Stimulated activated CD8-positive, alpha-beta memory T cell treated with anti-CD3 and anti-CD28 coated beads, Interleukin-12 subunit alpha, Interleukin-12 subunit beta, amount 100 ng/mL, for 1 hour (primary cell): ENCODE measurements at places on chromosomes 7 and 10.

DNA sequence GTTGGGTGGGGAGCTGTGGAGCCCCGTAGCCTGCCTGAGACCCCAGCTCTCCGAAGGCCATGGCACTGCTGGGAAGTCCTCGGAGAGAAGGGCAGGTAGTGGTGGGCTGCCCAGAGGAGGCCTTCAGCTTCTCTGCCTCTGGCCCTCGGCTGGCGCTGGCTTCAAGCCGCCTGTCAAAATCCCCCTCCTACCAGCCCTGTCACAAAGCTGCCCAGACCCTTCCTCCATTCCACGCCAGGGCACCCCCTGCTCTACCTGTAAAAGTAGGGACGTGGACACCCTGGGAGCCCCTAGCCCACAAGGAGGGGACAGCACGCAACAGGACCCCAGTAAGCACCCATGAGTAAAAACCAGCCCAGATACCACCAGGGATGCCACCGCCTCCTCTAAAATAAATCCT, 31.6 kb downstream of the MAD1L1 start:
- DNase-seq: no peak

DNA sequence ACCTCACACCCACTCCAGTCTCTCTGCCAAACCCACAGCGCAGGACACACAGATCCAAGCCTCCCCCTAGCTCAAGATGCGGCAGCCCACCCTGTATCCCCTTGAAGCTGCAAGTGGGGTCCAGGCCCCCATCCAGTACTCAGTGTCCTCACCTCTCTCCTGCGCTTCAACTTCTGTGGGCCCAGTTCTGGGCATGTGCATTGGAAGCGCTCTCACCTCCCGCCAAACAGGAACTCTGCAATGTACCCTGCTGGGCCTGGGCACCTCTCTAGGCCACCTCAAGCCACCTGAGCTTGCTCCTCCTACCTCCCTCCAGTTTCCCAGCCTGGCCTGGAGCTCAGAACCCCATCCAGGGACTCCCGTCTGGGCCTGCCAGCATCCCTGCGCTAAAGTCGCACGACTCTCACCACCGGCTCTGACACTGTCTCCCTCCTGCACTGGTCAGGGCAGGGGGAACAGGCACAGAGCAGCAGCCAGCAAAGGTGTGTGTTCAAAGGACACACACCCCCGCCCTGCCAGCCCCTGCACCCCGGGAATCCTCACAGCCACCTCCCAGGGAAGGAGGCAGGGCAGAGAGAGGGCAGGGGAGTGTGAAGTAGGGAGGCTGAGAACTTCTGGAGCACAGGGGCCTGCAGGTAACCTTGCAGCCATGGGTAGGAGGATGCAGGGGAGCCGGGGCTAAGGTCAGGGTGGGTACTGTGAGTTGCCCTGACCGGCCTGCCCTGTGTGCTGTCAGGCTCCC, 51.7 kb upstream of the MSMB start:
- no peak for DNase-seq

DNA sequence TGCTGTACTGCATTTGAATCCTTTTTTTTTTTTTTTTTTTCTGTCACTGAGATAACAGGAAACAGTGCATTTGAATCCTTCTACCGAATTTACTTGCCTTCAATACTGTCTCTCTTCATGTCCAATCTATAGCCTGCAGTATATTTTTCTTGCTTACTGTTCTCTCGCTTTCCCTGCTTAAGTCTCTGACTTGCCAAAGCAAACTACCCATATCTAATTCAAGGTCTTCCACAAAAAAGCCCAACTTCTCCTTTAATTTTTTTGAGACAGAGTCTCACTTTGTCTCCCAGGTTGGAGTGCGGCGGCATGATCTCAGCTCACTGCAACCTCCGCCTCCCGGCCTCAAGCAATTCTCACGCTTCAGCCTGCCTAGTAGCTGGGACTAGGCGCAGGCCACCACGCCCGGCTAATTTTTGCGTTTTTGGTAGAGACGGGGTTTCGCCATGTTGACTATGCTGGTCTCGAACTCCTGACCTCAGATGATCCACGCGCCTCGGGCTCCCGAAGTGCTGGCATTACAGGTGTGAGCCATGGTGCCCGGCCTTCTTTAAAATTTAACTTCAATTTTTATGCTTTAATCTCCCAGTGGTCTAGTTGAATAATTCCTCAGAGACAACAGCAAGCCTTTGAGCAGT, 882 bp downstream of the PDCD11 start:
- DNase-seq: no peak

- no peak for DNase-seq
Measured at GRCh38 chr10:58189269-58189668, 78.4 kb downstream of the IPMK start.

DNA sequence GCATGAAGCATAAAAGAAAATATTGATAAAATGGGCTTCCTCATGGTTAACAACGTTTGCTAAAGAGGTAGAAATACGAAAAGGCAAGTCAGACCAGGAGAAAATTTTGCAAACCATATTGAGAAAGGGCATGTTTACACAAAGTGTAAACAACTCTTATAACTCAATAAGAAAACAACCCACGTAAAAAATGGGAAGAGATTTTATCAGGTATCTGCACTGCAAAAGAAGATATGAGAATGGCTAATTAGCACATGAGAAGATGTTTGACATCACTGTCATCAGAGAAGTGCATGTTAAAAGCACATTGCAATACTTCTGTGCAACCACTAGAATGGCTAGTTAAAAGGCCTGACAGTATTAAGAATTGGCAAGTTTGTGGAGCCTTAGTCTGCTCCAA, 99.5 kb downstream of the VPS50 start:
- no peak for DNase-seq

GRCh38 chr7:30222515-30223215, 61.7 kb upstream of the ZNRF2 start:
- DNase-seq: no peak

DNA sequence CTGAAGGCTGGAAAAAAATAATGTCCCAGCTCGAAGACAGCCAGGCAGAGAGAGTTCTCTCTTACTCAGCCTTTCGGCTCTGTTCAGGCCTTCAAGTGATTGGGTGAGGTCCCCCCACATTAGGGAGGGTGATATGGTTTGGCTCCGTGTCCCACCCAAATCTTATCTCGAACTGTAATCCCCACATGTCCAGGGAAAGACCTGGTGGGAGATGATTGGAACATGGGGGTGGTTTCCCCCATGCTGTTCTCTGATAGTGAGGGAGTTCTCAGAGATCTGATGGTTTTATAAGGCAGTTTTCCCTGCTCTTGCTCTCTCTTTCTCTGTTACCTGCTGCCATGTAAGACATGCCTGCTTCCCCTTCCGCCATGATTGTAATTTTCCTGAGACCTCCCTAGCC, 36.6 kb upstream of the LEP start:
- DNase-seq: no peak

- DNase-seq: no peak
Measured at GRCh38 chr7:44548893-44549292, 7.8 kb upstream of the NPC1L1 start.

GRCh38 chr10:65550761-65551160, 1375.1 kb upstream of the LRRTM3 start:
- DNase-seq: no peak

DNA sequence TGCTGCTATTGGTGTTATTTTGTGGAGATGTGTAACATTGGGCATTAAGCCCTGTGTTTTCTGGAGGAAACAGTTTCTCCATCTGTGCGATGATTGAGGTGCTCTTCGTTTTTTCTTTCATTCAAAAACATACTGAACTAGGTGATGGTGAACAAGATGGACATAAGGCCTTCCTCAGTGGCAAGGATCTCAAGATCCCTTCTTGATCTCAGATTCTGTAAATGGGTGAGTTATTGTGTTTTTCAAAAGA, 759 bp upstream of the ELAPOR2 start:
- no peak for DNase-seq

- DNase-seq: no peak
Measured at GRCh38 chr10:70135046-70135445, 2.4 kb upstream of the AIFM2 start.

- no peak for DNase-seq
Measured at GRCh38 chr7:116843378-116843777, 19.0 kb upstream of the CAPZA2 start.

DNA sequence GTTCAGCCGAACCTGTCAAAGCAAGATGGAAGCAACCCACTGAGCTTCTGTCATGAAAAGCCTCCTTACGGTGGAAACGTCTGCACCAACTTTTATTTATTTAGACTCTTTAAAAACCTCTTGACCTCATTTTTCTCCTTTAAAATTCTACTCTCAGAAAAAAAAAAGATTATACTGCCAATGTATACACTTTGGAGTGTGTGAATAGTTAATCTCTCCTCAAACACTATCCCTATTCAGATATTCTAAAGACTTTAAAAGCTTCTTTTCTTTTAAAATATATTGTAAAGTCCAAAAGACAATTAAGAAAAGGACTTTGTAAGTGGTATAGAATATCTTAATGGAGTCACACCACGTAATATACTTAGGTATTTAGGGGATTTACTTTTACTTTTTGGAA, 335.2 kb upstream of the SEMA3D start:
- no peak for DNase-seq

DNA sequence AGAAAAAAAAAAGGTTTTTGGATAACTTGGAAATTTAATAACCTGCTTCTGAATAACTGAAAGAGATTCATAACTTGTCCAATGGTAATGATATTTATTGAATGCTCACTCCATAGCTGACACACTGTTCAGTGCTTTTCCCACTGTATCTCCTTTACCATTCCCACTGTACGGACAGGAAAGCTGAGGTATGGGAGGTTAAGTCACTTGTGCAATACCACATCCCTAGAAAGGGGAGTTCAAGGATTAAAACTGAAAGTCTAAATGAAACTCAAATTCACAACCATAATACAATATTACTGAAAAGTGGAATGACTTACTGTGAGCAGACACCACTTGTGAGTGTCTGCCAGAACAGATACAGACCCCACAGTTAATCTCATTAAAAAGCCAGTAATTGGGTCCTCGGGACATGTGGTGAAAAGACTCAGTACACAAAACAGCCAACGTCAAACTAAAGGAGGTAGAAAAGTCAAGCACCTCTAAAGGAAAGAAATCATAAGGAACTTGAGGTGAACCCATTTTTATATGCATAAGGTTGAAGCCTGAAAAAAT, 13.8 kb upstream of the RHOBTB1 start:
- DNase-seq: no peak

- no peak for DNase-seq
Measured at GRCh38 chr7:99497766-99498545, 2.1 kb downstream of the ZNF394 start.

DNA sequence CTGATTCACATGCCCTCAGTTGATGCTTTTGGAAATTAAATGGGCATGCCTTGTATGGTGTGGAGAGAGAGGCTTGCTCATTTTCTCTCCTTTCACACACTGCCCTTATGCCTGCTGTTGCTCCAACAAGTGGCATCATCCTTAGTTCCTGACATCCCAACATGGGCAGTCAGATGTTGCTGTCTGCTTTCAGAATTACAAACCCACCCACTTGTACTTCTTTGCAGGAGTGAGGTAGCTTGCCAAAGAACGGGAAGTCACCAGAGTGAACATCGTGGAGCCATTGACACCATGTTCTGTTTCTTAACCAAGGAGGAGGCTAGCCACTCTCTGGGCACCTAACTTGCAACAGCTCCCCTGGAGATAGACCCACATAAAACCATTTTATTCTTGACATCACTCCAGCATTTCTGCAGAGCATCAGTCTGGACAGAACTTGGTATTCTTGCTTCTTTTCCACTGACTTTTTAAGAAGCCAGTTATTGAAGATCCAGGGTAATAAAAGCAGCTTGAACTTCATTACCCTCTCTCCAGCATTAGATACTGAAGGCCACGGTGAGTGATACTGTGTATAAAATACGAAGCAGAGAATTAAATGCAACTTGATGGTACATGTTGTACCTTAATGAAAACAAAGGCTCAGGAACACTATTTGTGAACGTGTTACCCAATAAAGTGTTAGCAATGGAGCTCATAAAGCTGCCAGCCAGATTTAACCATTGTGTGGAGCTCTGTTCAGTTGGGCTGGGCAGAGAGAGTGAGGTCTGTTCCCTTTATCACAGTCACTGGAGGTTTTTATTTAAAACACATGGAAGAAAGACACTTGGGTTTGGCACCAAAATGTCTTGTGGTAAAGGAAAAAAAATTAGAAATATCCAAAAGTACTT, 195.8 kb upstream of the HABP2 start:
- no peak for DNase-seq

DNA sequence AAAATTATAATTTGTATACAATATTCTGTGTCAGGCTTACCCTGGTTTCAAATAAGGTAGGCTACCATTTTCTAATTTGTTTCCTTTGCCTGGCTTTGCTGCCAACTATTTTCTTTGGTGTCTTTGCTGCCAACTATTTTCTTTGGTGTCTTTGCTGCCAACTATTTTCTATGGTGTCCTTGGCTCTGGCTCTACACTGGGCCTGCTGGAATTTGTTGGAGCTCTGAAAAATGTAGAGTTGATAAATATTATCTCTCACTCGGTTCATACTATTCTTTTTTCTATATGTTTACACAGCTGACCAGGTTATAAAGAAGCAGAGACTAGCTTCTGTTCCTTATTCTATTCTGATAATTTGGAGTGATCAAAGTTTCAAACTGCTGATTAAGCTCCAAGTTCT, 768.0 kb upstream of the PHF14 start:
- DNase-seq: no peak

DNA sequence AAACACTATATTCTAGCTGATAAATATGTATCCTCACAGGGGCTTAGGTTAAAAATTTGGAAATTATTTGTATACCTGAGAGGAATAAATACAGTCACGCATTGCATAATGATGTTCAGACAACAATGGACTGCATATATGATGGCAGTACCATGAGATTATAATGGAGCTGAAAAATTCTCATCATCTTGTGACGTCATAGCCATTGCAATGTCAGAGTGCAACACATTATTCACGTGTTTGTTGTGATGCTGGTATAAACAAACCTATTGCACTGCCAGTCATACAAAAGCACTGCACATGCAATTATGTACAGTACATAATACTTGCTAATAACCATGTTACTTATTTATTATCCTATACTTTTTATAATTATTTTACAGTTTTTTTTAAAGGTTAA, 31.4 kb downstream of the STEAP1B start:
- DNase-seq: no peak

- DNase-seq: no peak
Measured at GRCh38 chr10:69876931-69877330, 75.2 kb downstream of the COL13A1 start.

- DNase-seq: no peak
Measured at GRCh38 chr7:25180592-25180923, 47.7 kb downstream of the NPVF start.
